ENCODE measurements at places on chromosomes 6 and 20.

DNA sequence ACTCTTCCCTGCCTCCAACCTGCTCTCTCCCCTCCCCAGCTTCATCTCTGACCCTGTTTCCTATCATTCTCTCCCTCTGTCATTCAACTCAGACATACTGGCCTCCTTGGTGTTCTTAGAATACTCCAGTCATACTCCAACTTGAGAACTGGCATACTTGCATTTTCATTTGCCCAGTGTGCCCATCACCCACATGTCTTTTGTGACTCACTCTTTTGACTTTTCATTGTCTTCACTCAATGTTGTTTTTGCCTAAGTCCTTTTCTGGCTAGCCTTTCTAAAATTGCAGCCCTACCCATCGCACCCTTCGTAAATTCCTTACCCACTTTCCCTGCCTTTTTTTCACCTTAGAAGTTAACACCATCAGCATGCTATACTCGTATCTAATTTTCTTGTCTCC lies 77.0 kb upstream of the CD2AP start:
- DNase-seq: no peak

DNA sequence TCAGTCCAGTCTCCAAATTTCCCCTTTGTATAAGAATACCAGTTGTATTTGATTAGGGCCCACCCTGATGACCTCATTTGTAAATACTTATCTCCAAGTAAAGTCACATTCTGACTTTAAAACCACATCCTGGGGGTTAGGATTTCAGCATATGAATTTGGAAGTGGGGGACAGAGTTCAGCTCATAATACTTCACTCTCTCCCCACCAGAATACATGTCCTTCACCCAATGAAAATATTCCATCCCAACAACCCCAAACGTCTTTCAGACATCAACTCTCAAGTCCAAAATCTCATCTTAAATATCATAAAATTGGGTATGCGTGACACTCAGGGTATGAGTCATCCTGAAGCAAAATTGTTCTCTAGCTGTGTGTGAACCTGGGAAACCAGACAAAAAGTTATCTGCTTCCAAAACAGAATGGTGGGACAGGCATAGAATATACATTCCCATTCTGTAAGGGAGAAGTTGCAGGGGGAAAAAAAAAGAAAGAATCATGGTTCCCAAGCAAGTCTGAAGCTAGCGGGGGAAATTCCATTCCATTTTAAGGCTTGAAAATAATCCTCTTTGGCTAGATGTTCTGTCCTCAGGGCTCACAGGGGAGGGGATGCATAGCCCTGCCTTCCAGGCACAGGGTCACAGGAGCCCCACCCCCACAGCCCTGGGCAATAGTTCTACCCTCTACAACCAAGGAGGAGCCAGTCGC lies 113.9 kb downstream of the ADAT2 start:
- no peak for DNase-seq

DNA sequence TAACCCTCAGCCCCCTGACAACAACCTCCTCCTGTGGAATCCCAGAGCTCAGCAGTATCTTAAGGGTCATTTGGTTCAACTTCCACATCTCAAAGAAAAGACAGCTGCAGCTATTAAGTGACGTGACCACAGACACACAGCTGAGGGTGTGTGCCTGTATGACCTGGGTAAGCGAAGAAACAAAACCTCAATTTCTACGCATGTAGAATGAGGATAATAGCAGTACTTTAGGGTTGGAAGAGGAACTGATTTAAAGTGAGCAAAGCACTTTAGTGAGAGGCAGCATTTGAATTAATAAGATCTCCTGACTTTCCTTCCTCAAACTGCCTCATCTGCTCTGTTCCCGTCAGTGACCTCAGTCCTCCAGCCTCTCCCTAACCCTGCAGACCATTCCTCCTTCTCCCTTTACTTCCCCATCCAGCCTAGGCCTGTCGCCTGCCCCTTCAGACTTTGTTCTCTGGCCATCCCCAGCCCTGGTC lies 6.8 kb upstream of the ARMC2 start:
- no peak for DNase-seq

GRCh38 chr6:68756454-68757375 lies 121.6 kb downstream of the ADGRB3 start:
- DNase-seq: no peak

- DNase-seq: no peak
These were observed 41.4 kb downstream of the MAP3K5 start for GRCh38 chr6:136750696-136751521.

DNA sequence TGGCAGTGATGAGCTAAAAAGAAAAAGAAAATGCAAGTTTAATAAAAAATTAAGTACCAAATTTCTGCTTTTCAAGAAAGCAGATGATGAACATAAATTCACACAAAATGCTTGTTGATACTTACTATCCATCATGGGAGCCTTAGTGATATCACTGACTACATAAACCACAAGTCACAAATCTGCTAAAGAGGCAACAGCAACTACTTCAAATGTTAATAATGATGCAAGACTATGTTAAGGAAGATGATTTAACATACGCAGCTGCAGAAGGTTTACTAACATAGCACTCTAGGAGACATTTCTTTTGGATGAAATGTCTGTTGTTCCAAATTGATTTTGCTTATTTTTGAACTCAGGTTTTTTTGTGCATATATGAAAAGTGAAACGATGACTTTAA lies 18.6 kb downstream of the FYN start:
- DNase-seq: no peak

GRCh38 chr20:62796699-62797491 lies 622 bp downstream of the MRGBP start:
- no peak for DNase-seq

- DNase-seq: peak; percentile 48
These were observed 7.8 kb downstream of the ADA start for GRCh38 chr20:44643596-44644229.

- DNase-seq: no peak
These were observed 904 bp downstream of the MKKS start for GRCh38 chr20:10433014-10433622.

- no peak for DNase-seq
These were observed 133.5 kb downstream of the MAN1A1 start for GRCh38 chr6:119215885-119216590.

- no peak for DNase-seq
These were observed 177.0 kb upstream of the KCNG1 start for GRCh38 chr20:51199920-51200319.

DNA sequence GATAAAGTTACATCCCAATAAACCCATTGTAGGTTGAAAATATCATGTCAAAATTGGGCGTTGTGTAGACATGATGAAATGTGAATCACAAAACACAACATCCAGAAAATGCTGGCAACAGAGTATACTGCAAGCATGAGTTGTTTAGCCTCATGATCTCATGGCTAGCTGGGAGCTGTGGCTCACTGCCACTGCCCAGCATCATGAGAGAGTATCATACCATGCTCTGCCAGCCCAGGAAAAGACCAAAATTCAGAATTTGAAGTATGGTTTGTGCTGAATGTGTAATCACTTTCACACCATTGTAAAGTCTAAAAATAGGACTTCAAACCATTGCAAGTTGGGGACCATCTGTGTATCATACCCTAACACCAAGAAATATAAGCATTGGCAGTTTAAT lies 45.2 kb upstream of the SMAP1 start:
- no peak for DNase-seq

- DNase-seq: no peak
These were observed 305.2 kb upstream of the CITED2 start for GRCh38 chr6:139679516-139680179.
